ENCODE measurements at places on chromosomes 1 and 21. TPM values are rescaled to one million over a fixed set of nuclear protein-coding genes. Genes with fewer than 3 reads are reported as not detected.

The CYP4A22 gene
- total RNA-seq: not detected

The PADI2 gene
- 1.0 TPM for total RNA-seq

The CHTOP gene
- 61.2 TPM for total RNA-seq

The FHAD1 gene
- 0.13 TPM for total RNA-seq

The GPR3 gene
- not detected for total RNA-seq

The HTR1D gene
- 0.26 TPM for total RNA-seq

The FCER1A gene
- total RNA-seq: not detected

The IVL gene
- total RNA-seq: 1.6 TPM

The FBXO28 gene
- 35.8 TPM for total RNA-seq

The KPNA6 gene
- 24.2 TPM for total RNA-seq

The TNNT2 gene
- 2.0 TPM for total RNA-seq

The TMEM269 gene
- under 0.01 TPM for total RNA-seq

The TRPM2 gene
- total RNA-seq: under 0.01 TPM

DNA sequence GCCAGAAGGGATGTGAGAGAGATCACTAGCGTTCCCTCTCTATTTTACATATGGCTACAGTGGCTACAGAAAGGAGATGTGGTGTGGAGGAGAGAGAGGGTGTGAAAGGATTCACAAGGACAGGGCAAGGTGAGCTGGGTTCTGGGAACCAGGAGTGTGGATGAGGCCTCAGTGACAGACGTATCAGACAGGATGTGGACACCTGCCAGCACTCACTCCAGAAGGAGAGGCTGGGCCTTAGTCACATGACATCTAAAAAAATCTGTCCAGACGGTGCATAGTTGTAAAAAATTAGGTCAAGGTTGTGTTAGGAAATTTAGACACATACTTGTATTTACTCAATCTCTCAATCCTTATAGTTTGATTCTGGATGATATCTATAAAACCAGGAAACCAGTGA lies 10.6 kb downstream of the TRIM67 start:
- peak; percentile 30 for DNase-seq

DNA sequence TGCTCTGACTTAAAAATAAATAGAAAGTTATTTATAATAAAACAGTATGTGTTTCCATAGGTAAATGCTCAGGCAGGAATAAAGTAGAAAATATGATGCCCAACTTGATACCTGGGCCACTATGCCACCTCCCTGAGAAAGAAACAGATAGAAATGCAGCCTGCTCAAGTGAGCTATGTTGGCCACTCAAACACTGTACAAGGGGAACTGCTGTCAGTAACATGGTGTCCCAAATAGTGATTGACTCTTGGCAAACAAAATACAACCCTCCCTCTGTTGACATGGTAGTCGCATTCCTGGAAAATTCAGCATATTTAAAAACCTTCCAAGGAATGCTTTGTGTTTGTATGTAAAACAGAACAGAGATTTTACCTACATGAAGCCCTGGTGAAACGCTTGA lies 66.9 kb upstream of the KCNE2 start:
- no peak for DNase-seq

GRCh38 chr1:184472136-184472535 lies 85.3 kb downstream of the C1orf21 start:
- DNase-seq: no peak

DNA sequence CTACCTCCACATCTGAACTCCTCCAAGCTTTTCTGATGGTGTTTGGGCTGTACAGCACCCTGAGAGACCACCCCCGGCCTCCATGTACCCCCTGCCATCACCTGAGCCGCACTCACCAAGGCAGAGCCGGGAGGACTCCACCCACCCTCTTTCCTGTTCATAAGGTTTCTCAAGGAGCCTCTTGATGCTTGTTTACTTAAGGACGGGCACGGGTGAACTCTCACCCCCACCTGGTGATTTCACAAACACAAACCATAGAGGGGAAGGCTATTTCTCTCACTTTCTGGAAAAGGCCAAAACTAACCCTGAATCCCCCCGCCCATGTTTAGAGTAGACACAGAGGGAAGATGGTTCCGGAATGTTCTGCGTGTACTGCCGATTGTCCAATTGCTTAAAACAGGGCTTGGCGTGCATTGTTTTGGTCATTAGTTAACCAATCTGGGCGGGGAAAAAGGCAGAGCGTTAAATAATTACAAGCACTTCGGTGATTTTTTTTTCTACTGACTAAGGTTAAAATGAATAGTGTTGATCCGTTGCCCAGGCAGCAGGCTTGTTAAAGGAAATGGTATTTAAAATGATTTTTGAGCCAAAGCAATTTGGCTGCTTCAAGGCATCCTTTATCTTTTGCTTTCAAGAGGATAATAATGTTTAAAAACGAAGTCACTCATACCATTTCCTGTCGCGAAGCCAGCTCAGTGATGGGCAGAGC lies 279.8 kb upstream of the VAMP3 start:
- DNase-seq: peak; percentile 65

DNA sequence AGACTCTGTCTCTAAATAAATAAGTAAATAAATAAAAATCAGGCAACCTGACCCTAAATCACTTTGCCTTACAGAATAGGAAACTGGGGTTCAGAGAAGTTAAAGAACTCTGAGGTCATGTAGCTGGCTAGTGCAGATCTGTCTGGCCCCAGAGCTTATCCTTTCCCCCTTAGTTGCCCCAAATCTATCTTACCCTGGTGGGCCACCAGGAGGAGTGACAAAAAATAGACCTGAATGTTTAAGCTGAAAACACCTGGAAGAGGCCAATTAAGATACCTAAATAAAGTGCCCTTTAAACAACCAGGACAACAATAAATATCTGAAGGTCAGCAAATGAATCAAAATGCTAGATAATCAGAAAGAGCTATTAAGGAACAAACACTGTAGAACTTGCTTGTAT lies 59.7 kb downstream of the TEX35 start:
- no peak for DNase-seq

DNA sequence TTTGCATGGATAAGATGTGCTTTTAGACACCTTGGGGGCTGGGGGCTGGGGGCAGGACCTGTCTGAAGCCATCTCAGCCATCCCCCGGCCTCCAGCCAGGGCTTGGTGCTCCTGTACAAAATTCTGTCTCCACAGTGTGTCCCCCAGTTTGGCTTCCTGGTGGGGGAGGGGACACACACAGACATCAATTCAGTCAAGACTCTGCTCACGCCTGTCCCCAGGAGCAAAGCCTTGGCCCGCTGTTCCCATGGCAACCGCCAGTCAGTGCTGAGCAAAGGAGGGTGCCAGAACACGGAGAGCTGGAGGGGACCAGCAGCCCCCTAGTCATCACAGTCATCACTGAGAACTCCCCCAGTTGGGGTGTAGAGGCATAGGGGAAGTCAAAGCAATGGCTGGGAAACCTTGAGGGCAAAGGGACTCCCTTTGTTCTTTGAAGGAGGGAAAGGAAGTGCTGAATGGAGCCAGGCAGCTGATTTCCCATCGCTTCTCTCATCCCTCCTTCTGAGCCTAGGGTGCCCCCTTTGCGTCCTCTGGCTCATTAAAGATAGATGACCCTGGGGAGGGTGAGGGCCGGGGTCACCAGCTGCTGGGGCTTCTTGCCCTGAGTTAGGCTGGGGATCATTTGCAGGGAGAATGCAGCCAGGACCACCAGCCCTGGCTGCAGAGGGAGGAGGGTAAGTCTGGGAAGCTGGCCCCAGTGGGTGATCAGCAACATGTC lies 134.9 kb upstream of the IPO9 start:
- no peak for DNase-seq

DNA sequence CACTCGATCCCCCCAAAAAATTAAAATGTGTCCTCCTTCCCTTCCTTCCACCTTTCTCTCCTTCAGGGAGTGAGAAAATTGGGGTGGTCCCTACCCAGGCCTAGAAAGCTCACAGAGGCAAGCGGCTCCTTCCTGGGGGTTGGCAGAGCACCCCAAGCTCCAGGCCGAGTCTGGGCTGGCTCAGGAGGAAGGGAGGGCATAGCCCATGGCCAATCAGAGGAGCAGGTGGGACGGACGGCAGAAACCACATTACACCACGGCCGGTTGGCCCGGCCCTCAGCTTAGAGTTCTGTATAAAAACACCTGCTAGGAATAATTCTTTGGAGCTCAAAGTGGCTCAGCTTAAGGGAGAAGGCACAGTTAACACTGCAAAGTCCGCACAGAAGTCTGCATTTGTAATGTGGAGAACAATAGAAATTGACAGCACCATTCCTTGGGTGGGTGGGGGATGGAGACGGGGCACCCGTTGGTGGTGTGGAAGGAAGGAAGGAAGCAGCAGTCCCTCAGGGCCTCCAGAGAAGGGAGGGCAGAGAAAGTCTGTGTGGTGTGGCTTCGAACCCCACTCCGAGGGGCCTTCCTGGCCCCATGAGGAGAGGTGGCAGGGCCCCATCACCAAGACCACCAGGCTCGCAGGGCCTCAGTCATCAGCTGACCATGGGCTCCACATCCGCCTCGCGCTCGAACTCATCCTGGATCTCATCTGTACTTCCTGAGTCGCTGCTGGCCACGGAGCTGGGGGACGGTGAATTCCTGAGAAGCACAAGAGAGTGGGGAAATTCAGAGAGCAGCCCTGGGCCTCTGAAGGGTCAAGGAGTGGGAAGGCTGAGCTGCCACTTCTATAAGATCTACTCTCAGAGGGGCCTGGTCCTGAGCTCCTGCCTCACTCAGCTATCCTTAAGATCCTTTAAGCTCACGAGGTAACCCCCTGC lies 5.8 kb upstream of the ALDH4A1 start:
- DNase-seq: no peak

- peak; percentile 21 for DNase-seq
Observed at GRCh38 chr21:39715804-39716397, 29.1 kb upstream of the IGSF5 start.

- no peak for DNase-seq
Observed at GRCh38 chr1:34331020-34331926, 154.6 kb downstream of the C1orf94 start.

DNA sequence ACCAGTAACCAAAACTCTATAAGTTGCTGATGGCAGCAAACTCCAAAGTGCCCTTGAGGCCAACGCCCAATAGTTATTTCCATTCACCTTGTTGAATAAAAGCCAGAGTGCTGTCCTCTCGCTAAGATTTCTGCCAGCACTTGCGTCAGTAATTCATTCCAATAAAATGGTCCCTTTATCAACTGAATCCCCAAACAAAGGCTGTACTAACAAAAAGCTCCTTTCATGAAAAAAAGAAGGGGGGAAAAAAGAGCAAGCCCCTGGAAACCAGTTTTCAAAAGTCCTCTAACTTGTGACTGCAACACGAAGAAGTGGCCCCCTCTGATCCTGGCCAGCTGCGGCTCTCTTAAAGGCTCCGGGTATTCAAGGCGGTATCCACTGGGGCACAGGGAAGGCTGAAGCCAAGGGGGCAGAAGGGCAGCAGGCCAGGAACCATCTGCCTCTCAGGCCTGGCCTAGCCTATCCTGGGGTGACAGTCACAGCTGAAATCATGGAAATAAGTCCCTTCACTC lies 55.8 kb upstream of the ZNF326 start:
- DNase-seq: no peak

- no peak for DNase-seq
Observed at GRCh38 chr1:173532237-173532636, 55.1 kb downstream of the PRDX6 start.

DNA sequence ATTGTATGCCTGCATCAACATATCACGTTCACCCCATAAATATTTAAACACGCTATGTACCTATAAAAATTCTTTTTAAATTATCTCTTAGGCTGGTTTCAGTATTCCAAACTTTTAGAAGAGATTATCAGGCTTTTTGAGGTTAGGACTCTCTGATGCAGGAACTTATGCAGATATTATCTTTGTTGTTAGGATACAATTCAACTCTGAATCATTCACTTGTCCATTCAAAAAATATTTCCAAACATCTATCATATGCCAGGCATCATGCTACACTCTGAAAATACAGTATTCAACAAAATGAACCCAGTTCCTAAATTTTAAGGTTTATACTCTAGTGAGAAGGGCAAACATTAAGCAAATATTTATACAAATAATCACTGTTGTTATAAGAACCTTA lies 40.5 kb downstream of the ASH1L start:
- DNase-seq: no peak

GRCh38 chr1:24235921-24236788 lies 49.1 kb upstream of the IFNLR1 start:
- peak; percentile 89 for DNase-seq

DNA sequence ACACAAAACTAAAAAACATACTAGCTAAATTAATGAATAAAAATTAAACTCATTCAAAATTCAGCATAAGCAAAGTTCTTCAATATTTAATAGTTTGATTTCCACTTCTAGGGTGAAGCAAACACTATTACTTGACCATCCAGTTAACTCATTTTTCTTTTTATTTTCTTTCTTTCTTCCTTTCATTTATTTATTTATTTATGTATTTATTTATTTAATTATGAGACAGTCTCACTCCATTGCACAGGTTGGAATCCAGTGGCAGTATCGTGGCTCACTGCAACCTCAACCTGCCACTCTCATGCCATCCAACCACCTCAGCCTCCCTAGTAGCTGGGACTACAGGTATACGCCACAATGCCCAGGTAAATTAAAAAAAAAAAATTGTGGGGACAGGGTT lies 2069.5 kb downstream of the NCAM2 start:
- DNase-seq: no peak

DNA sequence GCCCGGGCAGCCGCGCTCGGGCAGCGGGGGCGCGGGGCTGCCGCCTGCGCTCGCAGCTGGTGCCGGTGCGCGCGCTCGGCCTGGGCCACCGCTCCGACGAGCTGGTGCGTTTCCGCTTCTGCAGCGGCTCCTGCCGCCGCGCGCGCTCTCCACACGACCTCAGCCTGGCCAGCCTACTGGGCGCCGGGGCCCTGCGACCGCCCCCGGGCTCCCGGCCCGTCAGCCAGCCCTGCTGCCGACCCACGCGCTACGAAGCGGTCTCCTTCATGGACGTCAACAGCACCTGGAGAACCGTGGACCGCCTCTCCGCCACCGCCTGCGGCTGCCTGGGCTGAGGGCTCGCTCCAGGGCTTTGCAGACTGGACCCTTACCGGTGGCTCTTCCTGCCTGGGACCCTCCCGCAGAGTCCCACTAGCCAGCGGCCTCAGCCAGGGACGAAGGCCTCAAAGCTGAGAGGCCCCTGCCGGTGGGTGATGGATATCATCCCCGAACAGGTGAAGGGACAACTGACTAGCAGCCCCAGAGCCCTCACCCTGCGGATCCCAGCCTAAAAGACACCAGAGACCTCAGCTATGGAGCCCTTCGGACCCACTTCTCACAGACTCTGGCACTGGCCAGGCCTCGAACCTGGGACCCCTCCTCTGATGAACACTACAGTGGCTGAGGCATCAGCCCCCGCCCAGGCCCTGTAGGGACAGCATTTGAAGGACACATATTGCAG lies 3.0 kb downstream of the ARTN start:
- DNase-seq: no peak

GRCh38 chr1:199976496-199977144 lies 50.9 kb upstream of the NR5A2 start:
- no peak for DNase-seq
